ENCODE measurements at places on chromosomes 1 and 21.

DNA sequence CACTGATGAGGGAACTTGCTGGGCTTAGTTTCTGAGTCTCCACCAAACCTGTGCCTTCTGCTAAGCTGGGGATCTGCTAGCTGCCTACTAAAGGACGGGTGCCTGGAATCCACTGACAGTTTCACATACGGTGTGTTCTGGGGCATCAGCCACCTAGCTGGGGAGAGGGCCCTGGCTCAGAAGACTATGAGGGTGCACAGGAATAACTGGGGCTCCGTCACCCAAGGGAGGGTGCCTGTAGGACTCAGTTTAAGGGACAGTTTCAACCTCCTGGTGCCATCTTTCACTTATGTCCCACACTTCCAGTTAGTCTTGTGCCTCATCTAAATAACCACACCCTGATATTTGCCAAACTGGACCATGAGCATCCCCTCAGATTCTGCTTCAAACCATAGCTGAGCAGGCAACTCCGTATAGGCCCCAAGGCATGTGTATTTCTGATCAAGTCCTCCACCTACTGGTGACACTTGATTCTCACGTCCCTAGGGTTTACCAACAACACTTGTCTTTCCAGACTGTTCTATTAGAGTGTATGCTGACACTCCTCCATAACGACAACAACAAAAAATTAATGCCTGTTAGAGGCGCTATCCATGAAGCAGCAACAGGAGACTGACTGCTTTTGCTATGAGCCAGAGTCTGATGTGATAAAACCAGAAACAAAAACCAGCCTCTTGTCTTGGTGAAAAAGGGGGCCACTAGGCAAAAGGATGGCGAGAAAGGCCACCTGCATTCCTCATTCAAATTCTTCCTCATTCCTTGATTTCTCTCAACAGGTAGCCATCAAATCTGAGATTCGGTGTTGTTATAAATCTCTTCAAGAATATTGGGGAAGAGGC, 55.0 kb upstream of the PAXBP1 start:
- DNase-seq: peak; percentile 15

GRCh38 chr1:46034601-46035516, 97.6 kb downstream of the PIK3R3 start:
- no peak for DNase-seq

GRCh38 chr1:40344597-40344996, 27.5 kb upstream of the COL9A2 start:
- DNase-seq: no peak

DNA sequence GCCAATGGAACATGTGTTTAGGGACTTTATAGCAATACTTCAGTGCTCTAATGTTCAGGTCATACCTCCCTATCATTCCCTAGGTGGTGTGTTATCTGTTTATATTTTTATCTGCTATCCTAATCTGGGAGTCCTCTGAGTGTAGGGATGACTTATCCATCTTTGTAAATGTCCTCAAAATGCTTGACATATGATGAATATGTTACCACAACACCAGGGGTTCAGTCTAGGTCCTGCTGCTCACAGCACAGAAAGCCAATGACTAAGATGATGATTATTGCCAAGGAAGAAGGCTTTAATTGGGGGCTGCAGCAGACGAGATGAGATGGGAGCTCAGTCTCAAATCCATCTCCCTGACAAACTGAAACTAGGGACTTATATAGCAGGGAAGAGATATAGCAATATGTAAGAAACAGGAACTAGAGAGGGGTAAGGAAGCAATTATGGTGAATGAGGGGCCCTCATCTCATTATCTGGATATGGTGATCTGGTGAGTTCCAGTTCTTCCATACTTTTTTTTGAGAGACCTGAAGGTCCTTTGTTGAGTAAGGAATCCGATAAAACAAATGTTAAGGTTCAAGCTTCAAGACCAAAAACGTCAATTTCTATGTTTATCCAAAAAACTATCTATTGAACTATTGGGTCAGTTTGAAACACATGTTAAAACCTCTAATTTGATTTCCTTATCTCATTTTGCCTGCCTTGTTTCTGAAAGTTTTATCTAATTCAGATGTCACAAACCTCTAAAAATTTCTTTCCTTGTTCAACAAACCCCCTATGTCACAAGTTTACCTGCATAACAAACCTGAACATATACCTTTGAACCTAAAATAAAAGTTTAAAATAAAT, 256.7 kb upstream of the CACYBP start:
- no peak for DNase-seq

DNA sequence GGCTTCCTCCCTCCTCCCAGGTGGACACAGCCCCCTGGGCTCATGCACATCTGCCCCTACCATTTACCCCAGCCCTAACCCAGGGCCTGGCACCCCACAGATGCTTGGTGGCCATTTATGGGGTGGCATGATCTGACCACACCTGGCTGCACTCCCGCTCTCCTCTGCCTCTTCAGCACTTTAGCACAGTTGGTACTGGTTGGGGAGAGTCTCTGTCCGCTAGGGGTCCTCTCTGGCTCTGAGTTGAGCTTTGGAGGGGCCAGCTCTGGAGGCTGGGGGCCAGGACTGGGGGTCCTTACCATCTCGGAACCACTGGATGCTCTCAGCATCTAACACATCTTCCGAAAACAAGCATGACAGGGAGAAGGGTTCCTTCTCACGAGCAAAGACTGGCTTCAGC, 17.4 kb downstream of the MYOM3 start:
- no peak for DNase-seq

GRCh38 chr1:56416495-56416894, 162.9 kb downstream of the PLPP3 start:
- no peak for DNase-seq

DNA sequence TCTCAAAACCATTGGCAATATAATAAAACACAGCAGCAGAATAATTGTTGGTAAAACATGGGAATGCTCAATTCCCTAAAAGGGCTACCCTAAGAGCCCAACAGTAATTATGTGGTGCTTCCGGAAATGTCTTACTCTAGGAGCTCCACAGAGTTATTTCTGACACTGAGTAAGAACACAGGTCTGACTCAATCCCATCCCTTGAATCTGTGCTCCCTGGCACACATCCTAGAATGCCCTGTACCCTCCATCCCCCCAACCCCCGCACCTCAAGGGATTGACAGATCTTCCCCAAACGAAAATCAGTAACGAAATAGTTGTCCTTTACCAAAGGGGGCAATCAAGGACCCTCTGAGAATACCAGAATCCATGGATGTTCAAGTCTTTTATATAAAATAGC, 71.9 kb downstream of the SMYD2 start:
- no peak for DNase-seq

DNA sequence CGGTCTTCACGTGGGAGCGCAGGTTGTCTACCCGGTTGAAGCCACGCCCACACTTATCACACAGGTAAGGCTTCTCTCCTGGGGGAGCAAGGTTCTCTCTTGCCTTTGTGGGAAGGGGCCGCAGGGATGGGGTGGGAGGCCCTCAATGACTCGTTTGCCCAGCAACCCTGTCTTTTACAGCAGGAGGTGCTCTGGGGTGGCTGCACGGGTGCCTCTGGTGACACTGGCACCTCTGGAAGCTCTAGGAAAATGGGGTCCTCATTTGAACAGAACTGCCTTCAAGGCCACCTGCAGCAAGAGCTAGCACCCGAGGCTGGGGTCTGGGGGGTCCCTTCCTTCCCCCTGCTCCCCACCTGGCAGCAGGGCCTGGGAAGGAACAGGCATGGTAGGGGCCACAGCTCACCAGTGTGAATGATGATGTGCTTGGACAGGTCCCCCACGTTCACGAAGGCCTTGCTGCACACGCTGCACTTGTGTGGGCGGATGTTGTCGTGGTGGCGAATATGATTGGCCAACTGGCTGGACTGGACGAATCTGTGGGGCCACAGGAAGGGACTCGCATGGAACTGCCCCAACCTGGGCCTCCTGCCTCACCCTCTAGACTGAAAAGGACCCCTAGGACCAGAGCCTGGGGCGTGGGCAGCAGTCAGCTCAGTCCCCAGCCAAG, 33.1 kb downstream of the ZBTB17 start:
- DNase-seq: no peak

DNA sequence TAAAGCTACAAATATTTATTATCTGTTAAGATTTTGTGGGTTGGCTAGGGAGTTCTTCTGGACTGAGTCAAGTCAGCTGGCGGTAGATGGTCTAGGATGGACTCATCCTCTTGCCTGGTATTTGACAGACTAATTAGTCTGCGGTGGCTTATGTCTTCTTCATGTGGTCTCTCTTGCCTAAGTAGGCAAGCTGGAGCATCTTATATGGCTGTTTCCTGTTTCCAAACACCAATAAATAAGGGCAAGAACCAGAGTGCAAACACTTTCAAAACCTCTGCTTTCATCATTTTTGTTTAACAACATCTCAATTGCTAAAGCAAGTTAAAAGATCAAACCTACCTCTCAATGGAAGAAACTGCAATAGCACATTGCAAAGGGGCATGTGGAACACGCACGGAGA, 484.8 kb downstream of the PTPRC start:
- DNase-seq: no peak

- no peak for DNase-seq
These were observed 106.0 kb downstream of the SUSD4 start for GRCh38 chr1:223257856-223258550.

GRCh38 chr1:24351918-24352627, 32.9 kb downstream of the GRHL3 start:
- DNase-seq: no peak

GRCh38 chr1:189958756-189959155, 518.9 kb downstream of the BRINP3 start:
- no peak for DNase-seq

GRCh38 chr1:89995598-89996449, 914 bp downstream of the ZNF326 start:
- no peak for DNase-seq

- no peak for DNase-seq
These were observed 18.5 kb downstream of the COLGALT2 start for GRCh38 chr1:184019069-184019468.

DNA sequence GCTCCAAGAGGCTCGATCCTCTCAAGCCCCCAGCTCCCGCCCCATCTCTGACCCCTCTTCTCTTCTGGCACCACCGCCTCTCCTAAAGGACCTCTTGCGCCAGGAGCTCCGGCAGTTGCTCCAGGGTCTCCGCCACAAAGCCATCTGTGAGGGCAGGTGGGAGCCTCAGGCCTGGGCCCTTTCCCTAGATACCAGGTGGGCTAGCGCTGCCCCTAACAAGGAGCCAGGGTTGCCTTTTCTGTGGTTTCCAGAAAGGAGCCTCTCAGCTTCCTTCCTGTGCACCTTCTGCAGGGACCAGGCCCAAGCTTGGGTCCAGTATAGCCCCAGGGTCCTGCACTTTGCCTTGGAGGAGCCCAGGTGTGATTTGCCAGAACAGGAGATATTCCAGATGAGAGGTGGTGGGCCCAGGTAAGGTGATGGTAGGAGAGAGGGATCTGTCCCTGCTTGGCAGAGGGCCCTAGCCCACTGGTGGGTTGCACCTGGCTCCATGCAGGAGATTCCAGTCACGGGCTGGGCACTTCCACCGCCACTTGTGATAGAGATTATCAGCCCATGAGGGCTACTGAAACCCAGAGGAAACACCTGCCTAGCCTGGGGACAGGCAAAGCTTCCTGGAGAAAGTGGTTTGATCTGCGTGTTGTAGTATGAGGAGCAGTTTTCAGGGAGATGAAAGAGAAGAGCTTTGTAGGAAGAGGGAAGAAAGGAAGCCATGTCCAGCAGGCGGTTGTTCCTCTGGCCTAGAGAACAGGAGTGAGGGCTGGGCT, 1.0 kb downstream of the CCDC24 start:
- no peak for DNase-seq

- no peak for DNase-seq
These were observed 100.3 kb downstream of the RNF220 start for GRCh38 chr1:44505210-44505993.

- DNase-seq: no peak
These were observed 72.8 kb downstream of the SLC45A1 start for GRCh38 chr1:8390707-8391106.

DNA sequence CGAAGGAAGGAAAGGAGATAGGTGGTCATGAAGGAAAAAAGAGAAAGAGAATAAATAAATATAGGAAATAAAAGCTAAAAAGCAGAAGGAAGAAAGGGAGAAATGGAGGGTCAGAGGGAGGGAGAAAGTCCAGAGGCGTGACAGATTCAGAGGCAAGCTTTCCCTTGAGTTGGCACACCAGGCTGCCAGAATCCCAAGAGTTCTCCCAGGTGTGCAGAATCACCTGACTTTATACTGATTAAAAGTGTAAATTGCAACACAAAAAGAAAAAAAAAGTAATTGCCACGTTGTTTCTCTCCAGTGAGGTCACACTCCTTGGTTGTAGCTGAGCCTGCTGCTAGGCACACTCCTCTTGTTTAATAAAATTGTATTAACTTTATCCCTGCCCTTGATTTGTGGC, 669.9 kb upstream of the PKN2 start:
- DNase-seq: no peak

DNA sequence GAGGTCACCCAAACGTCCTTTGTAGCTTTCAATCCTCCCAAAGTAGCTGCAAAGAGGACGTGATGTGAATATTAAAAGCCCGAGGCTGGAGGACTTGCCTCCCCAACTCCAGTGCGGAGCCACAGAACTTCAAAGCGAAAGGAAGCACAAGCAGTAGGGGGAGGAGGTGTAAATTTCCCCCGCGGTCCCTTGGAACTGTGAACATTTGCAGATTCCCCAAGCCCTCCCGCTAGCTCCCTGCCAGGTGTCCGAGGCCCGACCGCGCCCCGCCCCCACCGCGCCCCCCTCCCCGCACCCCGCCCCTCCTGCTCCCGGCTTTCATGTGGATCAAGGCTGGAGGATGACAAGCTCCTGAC, 41.5 kb upstream of the HAO2 start:
- DNase-seq: no peak

DNA sequence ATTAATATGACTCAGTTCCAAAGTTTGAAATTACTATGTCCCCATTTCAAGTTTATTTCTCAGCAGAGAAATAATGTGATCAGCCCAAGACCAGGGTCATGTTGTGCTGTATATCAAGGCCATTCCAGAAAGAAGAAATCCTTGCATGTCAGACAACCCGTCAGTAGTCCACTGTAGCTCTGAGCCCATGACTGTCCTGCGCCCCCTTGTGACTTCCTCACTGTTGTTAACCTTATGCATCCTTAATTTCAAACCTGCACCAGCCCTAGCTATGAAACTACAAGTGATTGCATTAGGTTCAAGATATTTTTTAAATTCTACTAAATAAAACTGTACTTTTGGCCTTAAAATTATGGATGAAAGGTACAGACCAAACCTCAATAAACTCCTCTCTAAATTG, 133.0 kb downstream of the LRRC7 start:
- DNase-seq: peak; percentile 3

GRCh38 chr1:237737448-237737847, 153.3 kb downstream of the ZP4 start:
- no peak for DNase-seq

DNA sequence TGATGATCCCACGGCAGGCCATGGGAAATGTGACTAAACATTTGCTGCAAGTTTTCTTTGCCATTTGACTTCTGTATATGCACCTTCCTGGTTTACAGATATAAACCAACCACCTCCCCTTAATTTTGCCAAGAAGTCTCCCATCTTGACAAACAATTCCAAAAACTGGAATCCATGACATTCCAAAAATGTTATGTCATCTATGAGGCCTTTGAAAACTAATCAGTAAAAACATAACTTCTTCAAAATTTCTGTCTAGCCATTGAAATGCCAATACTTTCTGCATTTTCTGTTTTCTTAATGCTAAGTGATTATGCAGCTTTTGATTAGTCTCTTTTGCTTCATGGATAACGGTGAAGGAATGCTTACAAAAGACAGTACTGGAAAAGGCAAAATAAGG, 84.1 kb downstream of the LYST start:
- DNase-seq: no peak

- no peak for DNase-seq
These were observed 1208.5 kb upstream of the ADGRL4 start for GRCh38 chr1:80214888-80215540.

All from iPS DF 19.7 (cell line).